Neural crest cell (in vitro differentiated cells): ENCODE measurements at places on chromosomes 12 and 14. TPM values are rescaled to one million over a fixed set of nuclear protein-coding genes. Genes with fewer than 3 reads are reported as not detected.

DNA sequence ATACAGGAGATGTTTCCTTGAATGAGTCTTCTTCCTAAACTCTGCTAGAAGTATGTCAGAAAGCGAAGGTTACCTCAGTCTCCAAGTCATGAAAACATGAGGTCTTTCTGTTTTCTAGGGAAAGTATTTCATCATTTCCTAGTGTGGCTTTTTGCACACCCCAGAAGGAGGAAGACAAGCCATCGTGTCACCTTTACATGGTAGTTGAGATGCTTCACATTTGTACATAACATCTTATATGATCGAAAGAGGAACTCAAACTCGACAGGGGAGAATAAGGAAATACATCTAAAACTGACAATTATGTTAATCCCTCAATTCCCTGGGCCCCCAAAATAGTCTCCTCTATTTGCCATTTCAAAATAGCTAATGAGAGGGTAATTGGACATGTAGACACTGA is 214.1 kb upstream of the PLEKHG7 start:
- H3K27ac ChIP-seq, result no peak overlapping the region
- no peak for DNase-seq
- no peak overlapping the region for H3K4me3 ChIP-seq
- peaks cover 22% of the 10 kb centered on the region for H3K4me1 ChIP-seq

- no peak for DNase-seq
- H3K36me3 ChIP-seq, result peaks cover 27% of the 10 kb centered on the region
- H3K4me3 ChIP-seq, result peak overlapping the region; percentile 90
- H3K27me3 ChIP-seq, result peaks cover 6% of the 10 kb centered on the region
- H3K27ac ChIP-seq, result no peak overlapping the region
Observed at GRCh38 chr12:132686825-132687210, 324 bp downstream of the POLE start.

DNA sequence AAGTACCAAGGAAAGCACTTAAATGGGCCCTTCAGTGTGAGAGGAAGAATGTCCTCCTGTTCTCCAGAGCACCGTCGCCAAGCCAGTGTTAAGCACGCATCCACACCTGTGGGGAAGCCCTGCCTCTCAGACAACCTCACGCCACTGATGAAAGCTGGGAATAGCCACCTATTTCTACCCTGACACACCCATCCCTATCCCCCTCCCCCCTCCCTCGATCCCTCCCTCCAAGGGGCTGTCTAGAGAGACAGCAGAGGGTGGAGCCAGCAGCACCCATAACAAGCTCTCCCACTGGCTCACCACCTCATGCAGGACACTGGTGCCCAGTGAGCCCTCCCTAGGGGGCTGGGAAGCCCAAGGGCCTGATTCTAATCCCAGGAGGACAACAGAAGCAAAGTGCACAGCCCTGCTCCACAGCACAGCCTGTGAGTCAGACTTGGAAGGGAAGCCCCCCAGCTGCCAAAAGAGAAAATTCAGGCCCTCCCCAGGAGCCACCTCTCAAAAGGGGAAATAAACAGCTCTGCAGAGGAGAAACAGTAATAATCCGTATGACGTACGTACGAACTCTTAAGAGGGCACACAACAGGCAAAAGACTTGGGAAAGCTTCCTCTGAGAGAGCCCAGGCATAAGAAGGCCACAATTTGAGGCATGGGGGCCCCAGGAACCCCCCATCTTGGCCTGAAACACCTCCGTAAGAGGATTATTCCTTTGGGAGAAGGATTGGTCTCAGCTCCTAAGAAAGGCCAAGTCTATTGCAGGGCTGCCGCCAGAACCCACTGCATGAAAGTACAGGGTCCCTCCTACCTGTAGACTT is 7.8 kb downstream of the PITPNM2 start:
- peaks cover 35% of the 10 kb centered on the region for H3K4me1 ChIP-seq
- no peak overlapping the region for H3K27ac ChIP-seq
- H3K27me3 ChIP-seq, result no peaks in the 10 kb centered on the region
- H3K4me3 ChIP-seq, result no peak overlapping the region
- DNase-seq, result no peak
- peaks cover 3% of the 10 kb centered on the region for H3K36me3 ChIP-seq

DNA sequence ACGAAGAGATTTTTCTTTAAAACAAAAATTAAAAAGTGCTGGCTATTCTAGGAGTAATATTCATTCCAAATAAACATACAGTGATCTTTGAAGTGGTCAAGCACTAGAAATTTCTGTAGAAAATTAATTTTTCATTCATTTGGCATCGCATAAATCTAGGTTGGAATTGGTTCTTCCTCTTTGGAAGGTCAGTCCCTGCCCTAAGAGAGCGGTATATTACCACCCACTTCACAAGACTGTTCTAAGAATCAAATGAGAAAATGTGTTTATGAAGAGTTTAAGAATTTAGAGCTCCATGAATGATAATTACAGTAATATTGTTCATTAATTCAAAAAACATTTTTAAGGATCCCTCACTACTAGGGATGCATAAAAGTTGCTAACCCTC is 444 bp upstream of the GEMIN2 start:
- H3K27me3 ChIP-seq, result no peaks in the 10 kb centered on the region
- no peaks in the 10 kb centered on the region for H3K36me3 ChIP-seq
- peaks cover 19% of the 10 kb centered on the region for H3K4me1 ChIP-seq
- peak overlapping the region; percentile 98 for H3K4me3 ChIP-seq

PIANP gene
- total RNA-seq, result 8.6 and 8.7 TPM in 2 replicates

DNA sequence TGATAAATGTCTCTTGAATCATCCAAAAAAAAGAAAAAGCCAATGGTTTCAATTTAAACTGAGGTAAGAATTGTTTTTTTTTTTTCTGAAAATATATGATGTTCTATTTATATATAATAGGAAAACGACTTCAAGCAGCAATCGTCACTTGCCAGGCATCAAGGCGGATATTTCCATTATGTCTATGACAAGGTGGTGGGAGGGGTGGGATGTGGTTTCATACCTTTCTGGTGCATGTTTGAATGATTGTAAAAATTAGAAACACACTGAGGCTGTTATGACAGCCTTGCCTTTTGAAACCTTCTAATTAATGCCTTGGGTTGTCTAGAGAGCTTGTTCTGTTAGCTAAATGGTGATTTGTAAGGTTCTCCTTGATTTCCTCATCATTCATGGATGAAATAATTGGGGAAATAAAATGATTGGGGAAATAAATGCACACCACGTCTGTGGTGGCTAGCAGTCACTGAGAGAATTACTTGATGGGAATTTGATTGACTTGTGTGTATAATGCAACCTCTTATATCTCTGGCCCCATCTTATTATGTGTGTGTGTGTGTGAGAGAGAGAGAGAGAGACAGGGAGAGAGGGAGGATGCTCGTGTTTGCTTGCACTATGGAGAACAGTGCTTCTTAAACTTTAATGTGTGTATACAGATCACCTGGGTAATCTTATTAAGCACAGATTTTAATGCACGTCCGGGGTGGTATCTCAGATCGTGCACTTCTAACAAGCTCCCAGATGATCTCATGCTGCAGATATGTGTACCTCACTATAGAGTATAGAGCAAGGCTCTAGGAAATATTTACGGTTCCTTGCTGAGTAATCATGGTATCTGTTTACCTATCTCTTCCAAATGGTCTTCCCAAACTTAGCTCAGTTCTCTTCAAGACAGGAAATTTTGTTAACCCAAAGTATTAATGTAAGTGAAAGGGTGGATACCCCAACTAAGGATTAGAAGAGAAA is 502.6 kb downstream of the DIO2 start:
- no peaks in the 10 kb centered on the region for H3K36me3 ChIP-seq
- no peak overlapping the region for H3K4me3 ChIP-seq
- no peaks in the 10 kb centered on the region for H3K27me3 ChIP-seq
- no peak for DNase-seq

DNA sequence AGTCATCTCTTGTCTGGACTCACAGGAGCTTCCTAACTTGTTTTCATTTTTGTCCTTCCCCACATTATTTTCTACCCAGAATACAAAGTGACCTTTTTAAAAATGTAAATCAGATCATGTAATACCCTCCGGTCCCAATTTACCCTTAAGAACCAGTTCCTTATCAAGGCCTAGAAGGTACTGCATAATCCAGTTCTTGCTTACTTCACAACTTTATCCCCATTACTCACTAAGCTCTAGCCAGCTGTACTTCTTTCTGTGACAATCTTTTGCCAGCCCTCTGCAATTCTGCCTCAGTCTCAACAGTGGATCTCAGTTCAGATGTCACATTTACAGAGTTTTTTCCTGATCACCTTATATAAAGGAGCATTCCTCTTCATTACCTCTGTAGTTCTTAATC is 11.6 kb downstream of the RAP1B start:
- H3K27ac ChIP-seq, result no peak overlapping the region
- no peak for DNase-seq
- H3K27me3 ChIP-seq, result no peaks in the 10 kb centered on the region
- H3K36me3 ChIP-seq, result peaks cover 18% of the 10 kb centered on the region
- no peak overlapping the region for H3K4me3 ChIP-seq

DDX11 gene
- total RNA-seq, result 199 and 202 TPM in 2 replicates

GRCh38 chr14:63273129-63273528 is 45.6 kb downstream of the GPHB5 start:
- peaks cover 7% of the 10 kb centered on the region for H3K36me3 ChIP-seq
- H3K4me3 ChIP-seq, result no peak overlapping the region
- no peak overlapping the region for H3K27ac ChIP-seq
- no peaks in the 10 kb centered on the region for H3K4me1 ChIP-seq
- H3K27me3 ChIP-seq, result no peaks in the 10 kb centered on the region

DNA sequence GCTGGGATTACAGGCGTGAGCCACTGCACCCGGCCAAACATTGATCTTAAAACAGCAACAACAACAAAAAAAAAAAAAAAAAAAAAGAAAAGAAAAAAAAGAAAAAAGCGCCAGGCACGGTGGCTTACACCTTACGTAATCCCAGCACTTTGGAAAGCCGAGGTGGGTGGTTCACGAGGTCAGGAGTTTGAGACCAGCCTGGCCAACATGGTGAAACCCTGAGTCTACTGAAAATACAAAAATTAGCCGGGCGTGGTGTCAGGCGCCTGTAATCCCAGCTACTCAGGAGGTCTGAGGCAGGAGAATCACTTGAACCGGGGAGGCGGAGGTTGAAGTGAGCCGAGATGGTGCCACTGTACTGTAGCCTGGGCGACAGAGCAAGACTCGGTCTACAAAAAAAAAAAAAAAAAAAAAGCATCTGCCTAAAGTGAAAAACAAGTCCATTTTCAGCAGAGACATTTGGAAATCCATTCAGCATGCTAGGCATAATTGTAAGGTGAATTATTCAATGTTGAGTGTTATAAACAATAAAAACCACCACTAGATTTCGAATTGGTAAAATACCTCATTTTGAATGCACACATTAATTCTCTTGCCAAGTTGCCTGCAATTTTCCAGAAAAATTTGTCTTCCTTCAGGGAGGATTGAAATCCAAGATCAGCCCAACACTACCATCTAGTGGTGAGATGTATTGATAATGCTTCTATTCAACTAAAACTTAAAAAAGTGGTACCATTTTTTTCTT is 8.0 kb upstream of the CERS5 start:
- H3K36me3 ChIP-seq, result peaks cover 2% of the 10 kb centered on the region
- DNase-seq, result peak; percentile 23
- H3K27ac ChIP-seq, result no peak overlapping the region
- H3K4me3 ChIP-seq, result no peak overlapping the region
- H3K27me3 ChIP-seq, result no peaks in the 10 kb centered on the region

- no peak for DNase-seq
- no peaks in the 10 kb centered on the region for H3K27me3 ChIP-seq
- peaks cover 24% of the 10 kb centered on the region for H3K4me1 ChIP-seq
- no peak overlapping the region for H3K4me3 ChIP-seq
- no peaks in the 10 kb centered on the region for H3K36me3 ChIP-seq
Observed at GRCh38 chr14:104147346-104148125, 9.1 kb downstream of the KIF26A start.

DNA sequence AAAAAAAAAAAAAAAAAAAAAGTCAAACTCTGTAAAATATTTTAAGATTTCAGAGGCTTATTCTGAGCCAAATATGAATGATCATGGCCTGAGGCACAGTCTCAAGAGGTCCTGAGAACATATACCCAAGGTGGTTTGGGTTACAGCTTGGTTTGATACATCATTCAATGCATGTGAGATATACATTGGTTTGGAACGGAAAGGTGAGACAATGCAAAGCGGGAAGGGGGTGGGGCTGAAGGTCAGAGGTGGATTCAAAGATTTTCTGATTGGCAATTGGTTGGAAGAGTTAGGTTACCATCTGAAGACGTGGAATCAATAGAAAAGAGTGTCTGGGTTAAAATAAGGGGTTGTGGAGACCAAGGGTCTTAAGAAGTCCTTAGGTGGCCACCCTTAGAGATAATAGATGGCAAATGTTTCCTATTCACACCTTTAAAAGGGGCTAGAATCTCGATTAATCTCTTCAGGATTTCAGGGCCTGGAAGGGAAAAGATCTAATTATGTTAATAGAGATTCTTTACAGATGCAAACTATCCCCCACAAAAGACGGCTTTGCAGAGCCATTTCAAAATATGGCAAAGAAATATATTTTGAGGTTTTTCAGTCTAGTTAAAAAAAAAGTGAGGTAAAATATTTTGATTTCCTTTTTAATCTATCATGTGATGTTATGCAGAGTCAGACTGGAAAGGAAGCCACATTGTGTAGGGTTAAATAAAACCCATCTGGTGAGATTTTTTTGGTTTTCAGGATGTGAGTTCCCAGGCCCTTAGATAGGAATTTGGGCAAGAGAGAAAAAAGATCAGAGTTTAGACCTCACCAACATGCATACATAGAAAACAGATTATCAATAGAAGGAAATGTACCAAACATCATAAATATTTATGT is 173.8 kb upstream of the CNOT2 start:
- H3K27me3 ChIP-seq, result no peaks in the 10 kb centered on the region
- H3K36me3 ChIP-seq, result no peaks in the 10 kb centered on the region
- DNase-seq, result no peak
- peak overlapping the region; percentile 87 for H3K27ac ChIP-seq

DNAI7 gene
- 0.37 and 0.77 TPM in 2 replicates for total RNA-seq

GRCh38 chr14:54392131-54392859 is 4.5 kb upstream of the CDKN3 start:
- peaks cover 9% of the 10 kb centered on the region for H3K4me1 ChIP-seq
- peaks cover 6% of the 10 kb centered on the region for H3K27me3 ChIP-seq
- no peak overlapping the region for H3K4me3 ChIP-seq

DTX1 gene
- 8.1 and 8.4 TPM in 2 replicates for total RNA-seq

DNA sequence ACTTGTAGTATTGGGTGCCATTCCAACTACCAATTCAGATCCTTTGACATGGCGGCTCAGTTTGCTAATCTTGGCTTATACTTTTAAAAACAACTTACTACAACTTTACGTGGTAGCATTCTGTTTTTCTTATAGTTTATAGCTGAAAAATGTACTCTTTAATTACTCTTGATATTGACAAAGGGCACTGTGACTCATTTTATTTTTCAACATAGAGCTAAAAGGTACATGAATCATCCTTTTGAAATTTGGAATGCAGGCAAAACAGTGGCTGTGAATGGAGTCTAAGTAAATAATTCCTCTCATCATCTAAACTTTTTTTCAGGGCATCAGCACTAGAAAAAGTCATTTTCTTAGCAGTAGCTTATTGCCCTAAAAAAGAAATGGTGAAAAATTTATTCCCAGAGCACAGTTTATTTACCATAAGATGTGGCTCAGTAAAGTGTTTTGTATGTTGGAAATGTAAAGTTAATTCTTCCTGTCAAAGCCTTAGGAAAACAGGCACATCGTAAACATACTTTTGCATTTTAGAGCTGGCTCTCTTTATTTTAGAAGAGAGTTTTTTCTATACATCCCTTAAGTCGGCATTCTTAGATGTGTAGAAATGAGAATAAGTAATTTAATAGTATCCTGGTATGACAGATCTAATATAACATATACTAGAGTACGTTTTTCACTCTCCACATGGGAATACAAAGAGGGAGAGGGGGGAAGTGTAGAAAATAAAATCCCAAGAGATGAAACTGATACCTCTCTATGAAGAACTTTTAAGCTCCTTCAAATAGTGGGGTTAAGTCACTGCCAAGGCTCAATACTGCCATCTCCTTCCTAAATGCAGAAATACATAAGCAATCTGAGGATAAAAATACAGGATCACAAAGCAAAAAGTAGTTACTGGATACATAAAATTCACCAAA is 55.2 kb downstream of the SLC25A21 start:
- no peaks in the 10 kb centered on the region for H3K27me3 ChIP-seq
- no peak for DNase-seq
- no peaks in the 10 kb centered on the region for H3K4me1 ChIP-seq
- peaks cover 3% of the 10 kb centered on the region for H3K36me3 ChIP-seq

WNT1 gene
- 1.2 and 2.1 TPM in 2 replicates for total RNA-seq
